Panc1 (cell line): ENCODE measurements at places on chromosomes 6 and 20.

DNA sequence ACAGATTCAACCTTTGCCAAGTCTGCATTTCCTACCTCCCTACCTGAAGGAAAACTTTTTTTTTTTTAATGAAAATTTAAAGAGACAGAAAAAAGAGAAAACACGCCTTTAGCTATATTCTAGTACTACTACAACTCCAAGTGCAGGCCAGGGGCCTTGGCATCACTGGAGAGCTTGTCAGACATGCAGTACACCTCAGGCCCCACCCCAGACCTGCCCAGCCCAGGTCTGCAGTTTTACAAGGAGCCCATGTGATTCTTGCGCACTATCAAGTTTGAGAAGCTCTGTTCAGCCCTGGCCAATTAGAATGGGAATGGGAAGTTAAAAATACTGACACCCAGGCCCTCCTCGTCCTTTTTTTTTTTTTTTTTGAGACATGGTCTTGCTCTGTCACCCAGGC lies 85.0 kb downstream of the NFATC2 start:
- no peak for DNase-seq

DNA sequence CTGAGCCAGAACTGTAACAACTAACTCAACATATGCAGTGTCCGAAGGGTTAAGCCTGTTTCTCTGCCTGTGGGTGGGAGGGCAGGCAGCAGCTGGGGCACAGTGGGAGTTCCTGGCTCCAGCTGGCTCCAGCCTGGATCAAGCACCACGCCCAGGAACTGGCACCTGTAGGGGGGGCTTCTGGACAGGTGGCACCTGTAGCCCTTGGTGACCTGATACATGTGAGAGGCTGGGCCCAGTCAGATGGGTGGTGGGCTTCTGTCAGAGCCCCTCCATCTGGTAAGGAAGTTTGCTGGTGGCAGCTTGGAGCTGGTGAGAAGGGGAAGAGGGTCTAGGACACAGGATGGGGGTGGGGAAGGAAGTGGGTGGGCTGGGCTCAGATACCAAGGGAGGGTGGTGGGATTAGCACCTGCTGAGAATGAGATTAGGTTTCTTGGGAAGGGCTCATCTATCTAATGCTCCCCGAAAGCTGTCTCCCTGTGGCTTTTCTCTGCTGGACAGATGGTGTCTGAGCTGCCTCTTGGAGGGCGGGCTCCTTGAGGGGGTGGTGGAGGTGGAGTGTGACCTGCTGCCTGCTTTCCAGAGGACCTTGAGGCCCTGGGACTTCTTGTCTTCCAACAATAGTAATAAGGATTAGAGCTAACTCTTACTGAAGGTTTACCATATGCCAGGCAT lies 28.5 kb downstream of the BCL2L1 start:
- no peak for DNase-seq

DNA sequence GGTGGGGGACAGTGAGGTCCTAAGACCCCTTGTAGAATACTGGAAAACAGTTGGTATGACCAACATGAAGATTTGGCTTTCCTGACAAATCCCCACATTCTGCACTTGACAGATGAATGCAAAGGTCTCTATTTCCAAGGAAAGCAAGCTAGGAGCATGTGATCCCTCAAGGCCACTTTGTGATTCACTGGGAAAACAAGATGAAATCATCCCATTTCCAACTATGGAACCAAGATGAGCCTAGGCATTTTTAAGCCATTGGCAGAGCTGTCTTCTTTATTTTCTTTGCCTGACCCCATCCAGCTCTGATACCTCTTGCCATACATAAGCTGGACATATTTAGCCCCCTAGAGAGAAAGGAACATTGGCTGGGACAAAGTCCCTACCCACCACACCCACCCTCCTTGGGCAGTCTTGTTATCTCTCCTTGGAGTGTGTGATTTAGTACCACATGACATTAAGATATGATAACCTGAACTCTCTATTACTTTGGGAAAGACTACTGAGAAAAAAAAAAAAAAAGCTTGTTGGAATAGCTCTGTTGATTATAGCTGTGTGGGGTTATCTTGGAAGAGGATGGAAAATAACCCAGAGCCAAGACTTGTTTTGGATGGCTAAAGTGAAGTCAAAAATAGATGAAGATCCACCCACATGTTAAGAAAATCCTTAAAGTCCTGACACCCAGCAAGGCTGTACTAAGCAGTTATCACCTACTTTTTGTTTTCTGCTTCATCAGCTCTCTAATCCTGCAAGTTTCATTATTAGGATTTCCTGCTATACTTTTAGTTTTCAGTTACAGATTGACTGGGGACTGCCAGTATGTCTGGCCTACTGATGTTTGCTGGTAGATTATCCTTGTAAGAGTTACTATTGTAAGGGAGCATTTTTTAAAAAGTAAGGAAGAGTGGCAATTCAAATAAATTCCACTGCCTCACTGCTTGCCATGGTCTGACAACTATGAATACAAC lies 90.1 kb upstream of the PREP start:
- DNase-seq: no peak

- no peak for DNase-seq
Measured at GRCh38 chr6:48134246-48134645, 23.2 kb upstream of the PTCHD4 start.

GRCh38 chr6:158356586-158357546 lies 44.6 kb downstream of the TULP4 start:
- no peak for DNase-seq
